Natural killer cell treated with Interleukin-12 subunit alpha and Interleukin-12 subunit beta and Interleukin-15 and Interleukin-18, amount 100 ng/mL, for 72 hours (primary cell): ENCODE measurements at places on chromosomes 5 and 9.

GRCh38 chr5:73606206-73606753 lies 19.7 kb upstream of the ARHGEF28 start:
- DNase-seq, result no peak

DNA sequence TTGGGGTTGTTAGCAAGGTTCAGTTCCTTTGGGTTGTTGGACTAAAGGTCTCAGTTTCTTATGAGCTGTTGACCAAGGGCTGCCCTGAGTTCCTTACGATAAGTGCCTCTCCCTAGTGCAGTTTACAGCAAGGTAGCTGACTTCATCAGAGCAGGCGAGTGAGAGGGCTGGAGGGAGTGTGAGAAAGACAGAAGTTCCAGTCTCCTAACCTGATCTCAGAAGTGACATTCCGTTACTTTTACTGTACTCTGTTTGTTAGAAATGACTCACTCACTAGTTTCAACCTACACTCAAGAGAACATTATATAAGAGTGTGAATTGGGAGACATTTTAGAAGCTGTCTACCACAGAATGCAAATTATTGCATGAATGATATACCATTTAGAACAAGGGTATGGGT lies 21.2 kb upstream of the IL31RA start:
- no peak for DNase-seq

DNA sequence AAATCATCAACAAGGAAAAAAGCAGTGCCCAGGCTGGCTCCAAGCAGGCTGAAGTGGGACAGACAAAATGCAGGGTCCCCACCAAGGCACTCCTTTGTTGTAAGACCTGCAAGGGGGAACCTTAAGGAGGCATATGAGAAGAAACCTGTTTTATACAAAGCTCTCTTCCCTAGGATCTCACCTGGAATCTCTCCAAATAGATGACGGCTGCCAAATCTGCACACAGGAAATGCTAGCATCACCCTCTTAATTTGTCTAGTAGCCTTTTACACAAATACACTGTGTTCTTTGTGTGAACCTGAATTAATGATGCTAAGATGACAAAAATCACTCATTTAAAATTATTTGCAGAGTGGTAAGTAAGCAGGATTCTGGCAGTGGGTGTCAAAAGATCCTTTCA lies 280.2 kb downstream of the SPOCK1 start:
- no peak for DNase-seq

- DNase-seq, result no peak
Observed at GRCh38 chr9:69496846-69497450, 171.9 kb downstream of the ENTREP1 start.

DNA sequence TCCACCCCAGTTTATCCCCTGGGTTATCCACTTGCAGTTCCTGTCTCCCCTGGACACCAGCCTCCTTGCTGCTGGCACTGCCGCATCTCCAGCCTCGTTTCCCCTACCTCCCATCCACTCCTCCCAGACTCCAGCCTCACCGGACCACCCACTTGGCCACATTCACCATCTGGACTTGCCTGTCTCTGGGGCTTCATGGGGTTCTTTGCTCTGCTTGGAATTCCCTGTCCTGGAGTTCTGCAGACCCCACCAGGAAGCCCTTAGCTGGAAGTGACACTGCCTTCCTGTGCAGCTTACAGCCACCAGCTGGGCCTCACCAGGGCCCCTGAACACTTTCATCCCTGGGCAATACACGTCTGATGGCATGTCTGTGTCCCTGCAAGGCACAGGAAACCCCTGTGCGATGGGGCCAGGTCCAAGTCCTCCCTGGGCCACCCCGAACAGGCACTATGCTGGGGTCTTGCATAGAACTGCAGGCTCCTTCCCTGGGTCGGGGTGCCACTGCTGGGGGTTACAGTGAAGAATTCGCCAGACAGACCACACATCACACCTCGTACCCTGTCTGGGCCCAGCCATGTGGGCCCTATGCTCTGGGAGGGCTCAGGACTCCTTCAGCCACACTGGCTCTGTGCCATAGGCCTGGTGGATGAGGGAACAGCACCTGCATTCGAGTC lies 3.0 kb downstream of the FLT4 start:
- no peak for DNase-seq

DNA sequence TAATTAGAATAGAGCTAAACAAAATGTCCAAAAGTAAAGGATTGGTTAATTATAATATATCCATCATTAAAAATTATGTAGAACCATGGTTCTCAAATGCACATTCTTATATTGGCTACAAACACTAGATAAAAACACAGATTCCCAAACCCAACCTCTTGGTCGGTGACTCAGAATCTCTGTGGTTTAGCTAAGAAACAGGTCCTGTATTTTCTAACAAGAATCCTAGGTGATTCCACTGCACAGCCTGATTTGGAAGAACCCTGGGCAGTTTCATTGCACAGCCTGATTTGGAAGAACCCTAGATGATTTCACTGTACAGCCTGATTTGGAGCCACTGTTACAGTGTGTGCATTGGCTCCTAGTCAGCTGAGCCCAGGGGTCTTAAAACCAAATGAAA lies 67.9 kb downstream of the KIAA1958 start:
- DNase-seq, result no peak
